NCI-H187 (cell line): ENCODE measurements at places on chromosomes 11 and 22.

GRCh38 chr11:34034053-34034452, 17.5 kb upstream of the CAPRIN1 start:
- DNase-seq = no peak

DNA sequence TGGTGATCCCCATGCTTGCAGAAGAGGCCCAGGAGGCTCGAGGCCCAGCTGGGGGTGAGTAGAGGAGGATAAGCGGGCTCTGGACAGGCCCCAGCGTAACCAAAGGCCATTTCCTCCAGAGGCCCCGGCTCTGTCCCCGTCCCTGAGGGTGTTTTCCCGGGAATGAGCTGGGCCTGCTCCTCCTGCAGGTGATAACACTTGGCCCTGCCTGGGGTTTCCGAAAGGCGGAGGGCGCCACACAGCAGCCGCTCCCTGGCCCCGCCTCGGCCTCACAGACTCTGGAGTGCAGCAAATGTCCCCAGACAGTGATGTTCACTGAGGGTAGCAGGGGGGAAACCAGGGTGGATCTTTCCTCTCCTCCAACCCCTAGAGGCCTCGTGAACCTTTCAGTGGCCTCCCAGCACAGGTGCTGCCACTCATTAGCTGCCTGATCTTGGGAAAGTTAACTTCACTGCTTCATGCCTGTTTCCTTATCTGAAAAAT, 10.5 kb upstream of the MGAT3 start:
- DNase-seq = no peak

DNA sequence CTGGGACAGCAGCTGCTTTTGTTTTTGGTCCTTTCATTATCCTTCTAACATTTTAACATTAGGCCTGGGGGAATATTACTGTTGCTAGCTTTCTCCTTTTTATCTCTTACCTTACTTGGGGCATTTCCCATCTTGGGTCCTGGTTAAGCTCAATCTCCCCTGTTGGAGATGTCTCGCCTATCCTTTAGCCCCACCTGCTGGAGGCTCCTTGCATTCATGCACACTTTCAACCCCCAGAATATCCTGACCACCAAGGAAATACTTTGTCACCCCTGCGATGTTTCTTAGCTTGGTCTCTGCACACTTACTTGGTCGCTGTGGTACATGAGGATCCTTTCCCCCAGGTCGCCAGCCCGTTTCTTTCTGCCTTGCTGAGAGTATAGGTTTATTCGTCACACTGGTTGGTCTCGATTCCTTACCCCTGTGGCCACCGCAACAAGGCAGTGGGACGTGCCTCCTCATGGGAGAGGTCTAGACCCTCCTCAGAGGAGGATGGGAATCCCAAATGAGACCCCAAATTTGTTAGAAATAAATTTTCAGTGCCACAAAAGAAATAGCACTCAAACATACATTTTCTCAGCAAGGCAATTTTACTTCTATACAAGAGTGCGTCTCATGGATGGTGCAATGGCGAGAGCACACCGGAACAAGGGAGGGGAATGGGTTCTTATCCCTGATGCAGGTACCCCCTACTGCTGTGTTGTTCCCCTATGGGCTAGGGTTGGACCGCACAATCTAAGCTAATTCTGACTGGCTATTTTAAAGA, 5.4 kb upstream of the TXN2 start:
- DNase-seq = no peak

DNA sequence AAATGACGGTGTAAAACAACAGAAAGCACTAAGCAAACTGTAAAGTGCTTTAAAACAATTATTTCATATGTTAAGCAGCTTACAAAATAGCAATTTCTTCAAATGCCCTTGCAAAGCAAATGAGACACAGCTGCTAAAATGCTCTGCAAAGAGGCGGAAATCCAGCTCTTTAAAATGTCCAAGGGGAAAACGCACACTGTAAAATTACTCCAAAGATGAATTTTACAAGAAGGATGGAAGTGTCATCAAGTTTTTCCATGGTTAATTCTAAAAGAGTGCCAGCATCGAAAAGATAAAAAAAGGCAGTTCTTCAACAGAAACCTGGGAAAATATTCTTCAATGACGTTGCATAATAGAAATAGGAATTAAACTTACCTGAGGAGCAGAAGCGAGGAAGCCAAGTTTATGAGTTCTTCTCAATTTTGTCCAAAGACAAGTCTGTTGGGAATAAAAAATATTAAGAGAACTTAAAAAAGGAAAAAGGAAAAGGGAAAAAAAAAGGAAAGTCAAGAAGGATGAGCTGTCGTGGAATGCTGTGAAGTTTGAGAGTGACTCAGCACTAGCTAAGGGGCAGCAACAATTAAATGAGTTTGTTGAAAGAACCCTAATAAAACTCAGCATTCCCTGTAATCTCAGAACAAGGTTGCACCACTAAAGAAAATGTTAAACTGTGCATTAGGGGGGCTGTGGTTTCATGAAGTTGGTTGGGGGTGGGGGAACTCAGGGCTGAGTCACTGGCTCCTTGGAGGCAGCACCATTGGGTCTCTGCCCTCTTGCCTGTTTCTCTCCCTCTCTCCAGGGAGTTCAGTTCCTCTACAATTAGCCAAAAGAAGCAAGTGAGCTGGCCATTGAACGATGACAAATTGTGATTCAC, 64.2 kb upstream of the BLID start:
- no peak for DNase-seq

- DNase-seq = no peak
Observed at GRCh38 chr11:116595305-116595880, 177.4 kb downstream of the BUD13 start.

- DNase-seq = no peak
Observed at GRCh38 chr11:110430267-110431050, 711 bp downstream of the FDX1 start.

GRCh38 chr22:25362883-25363240, 143.4 kb downstream of the CRYBB2 start:
- no peak for DNase-seq

- DNase-seq = no peak
Observed at GRCh38 chr11:2298131-2298794, 3.5 kb downstream of the C11orf21 start.

- no peak for DNase-seq
Observed at GRCh38 chr11:46537121-46537520, 56.7 kb downstream of the AMBRA1 start.

DNA sequence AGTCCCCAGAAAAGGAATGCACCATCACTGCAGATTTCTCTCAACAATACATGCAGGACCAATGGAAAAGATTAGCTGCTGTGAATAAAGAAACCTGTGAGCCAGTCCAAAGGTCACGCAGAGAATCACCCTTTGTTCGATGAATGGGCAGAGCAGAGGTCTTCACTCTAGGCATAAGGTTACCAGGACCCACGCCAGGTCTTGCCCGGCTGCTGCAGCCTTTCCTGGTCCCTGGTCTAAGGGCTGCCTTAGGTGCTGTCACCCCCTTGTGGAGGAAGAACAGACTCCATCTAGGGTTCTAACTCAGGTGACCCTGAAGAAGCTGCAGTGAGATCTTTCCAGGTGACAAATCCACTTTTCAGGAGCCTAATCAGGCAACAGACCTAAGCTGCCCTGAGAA, 29.0 kb upstream of the NAP1L4 start:
- no peak for DNase-seq

GRCh38 chr11:47155879-47156278, 20.8 kb downstream of the ARFGAP2 start:
- no peak for DNase-seq

DNA sequence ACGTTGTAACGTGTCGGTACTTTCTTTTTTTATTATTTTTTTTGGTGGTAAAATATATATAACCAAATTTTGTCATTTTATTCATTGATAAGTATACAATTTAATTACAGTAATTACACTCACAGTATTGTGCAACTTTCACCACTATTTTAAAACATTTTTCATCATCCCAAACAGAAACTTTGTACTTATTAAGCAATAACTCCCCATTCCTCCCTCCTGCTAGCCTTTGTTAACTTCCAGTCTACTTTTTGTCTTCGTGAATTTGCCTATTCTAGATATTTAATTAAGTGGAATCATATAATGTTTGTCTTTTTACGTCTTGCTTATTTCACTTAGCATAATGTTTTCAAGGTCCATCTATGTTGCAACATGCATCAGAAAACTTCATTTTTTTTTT, 58.5 kb downstream of the STIM1 start:
- DNase-seq = no peak

DNA sequence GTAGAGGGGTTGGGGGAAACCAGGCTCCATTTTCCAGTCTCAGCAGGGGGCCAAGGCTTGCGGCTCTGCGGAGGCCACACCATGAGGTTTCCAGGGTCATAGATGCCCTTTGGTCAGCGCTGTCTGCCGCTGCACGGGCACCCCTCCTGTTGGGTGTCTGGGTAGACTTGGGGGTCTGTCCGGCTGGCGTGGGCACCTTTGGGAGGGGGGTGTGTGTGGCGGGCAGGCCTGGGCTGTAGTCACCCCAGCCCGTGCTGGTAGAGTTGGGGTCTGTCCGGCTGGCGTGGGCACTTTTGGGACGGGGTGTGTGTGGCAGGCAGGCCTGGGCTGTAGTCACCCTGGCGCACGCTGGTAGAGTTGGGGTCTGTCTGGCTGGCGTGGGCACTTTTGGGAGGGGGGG, 18.6 kb downstream of the LSP1 start:
- DNase-seq = no peak

DNA sequence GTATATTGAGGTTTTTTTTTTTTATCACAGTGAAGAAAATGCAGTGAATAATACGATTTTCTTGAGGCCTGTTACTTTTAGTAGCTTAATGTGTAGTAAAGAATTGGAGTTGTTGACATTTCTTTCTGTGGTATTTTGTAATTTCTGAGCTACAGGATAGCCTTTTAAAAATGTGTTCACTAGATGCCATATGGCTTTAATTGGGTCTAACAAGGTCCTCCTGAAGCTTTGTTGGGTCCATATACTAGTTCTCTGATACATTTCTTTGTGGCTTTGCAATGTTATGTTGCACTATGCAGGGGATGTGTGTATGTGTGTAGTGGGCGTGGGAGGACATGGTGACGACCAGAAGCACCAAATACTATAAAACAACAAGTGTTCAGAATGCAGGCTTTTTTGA, 25.1 kb downstream of the FBXO7 start:
- no peak for DNase-seq

- DNase-seq = no peak
Observed at GRCh38 chr11:44883277-44883676, 67.4 kb downstream of the TP53I11 start.

GRCh38 chr11:100563541-100564280, 123.4 kb upstream of the ARHGAP42 start:
- DNase-seq = no peak

DNA sequence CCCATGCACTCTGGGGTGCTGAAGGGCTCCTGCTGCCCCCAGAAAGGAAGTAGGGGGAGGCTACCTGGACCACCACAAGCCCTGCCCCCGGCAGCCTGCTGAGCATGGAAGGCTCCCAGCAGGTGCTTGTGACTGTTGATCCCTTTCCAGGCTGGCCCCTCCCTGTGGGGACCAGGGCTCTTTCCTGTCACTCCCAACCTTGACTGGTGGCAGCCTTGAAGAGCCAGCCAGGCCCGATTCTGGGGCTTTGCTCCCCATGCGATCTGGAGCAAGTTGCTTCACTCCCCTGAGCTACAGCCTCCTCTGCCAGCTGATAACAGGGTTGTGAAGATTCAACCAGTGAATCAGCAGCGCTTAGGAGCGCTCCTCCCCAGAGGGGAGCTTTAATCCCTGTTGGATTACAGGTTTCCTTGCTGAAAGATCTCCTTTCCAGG, 4.6 kb upstream of the CST6 start:
- no peak for DNase-seq

DNA sequence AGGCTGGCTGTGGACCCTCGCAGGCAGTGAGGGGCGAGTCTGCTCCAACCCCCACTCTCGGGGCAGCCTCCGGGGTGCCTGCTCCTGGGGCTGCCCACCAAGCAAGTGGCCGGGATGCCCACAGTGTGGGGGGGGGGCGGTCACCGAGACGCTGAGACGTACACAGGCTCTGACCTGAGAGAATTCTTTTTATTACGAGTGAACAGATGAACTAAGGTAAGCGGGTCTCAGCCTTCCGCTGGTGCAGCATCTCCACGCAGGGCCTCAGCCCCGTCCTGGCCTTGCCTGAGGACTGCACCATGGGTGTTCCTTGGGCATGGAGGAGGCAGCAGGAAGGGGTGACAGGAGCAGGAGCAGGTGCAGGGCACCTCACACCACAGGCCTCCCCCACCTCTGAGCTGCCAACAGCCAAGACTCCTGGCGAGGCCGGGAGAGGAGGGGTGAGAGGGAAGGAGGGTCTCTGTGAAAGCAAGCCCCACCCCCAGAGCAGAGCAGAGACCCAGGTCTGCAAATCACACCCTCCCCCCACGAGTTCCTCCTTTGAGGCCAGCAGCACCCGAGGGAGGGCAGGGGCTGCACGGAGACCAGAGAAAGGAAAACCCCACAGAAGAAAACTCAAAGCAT, 17.2 kb downstream of the MOB2 start:
- DNase-seq = no peak

DNA sequence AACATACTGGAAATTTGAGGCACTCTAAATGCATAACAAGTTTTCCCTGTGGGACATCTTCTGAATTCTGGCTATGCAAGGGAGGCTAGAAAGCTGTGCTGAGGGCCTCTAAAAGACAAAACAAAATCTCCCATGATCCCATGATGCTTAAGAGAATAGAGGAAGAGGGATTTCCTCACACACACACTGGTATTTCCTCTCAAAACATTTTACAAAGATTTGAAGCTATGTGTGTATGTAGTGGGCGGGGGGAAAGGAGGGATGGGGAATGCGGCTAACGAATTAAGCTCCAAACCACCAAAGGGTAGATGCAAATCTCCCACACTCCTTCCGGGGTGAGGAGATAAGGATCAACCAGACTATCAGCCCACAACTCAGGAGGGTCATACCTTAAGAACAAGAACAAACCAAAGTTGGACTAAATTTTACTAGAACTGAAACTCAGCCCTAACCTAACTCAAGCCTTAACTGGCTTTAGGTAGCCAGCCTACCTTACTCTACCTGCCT, 6.0 kb downstream of the OR2AT4 start:
- no peak for DNase-seq

GRCh38 chr11:10701982-10702381, 8.4 kb upstream of the IRAG1 start:
- no peak for DNase-seq

GRCh38 chr22:44392446-44392921, 79.7 kb upstream of the SHISAL1 start:
- DNase-seq = no peak

DNA sequence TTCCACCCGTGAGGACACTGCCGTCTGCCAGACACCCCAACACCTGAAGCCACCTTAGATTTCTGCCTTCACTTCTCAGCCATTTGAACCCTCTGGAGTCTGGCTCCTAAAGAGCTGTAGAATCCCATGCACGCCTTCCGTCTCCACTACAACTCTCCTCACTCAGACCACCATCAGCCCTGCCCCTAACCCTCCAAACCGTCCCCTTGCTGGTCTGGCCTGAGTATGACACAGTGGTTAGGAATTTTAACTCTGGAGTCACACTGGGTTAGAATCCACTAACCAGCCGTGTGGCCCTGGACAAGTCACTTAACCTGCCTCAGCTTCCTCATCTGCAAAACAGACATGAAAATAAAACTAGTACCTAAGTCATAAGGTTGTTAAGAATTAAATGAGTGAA, 3.0 kb downstream of the CNIH2 start:
- DNase-seq = no peak

DNA sequence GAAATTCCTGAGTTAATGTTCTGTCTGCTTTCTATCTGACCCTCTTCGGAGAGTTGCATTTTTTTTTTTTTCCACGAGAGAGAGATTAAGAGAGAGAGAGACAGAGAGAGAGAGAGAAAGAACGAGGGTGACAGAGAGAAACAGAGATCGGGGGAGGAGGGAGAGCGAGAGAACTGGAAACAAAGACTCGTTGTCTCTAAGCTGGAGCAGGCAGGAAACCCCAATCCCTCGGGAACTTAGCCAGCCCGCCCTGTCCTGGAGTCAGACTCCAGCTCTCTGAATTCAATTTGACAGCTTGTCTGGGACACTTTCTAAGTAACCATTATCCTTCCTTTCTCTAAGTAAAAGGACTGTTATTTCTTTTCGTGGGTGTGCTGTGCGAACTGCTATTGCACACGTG, 76.9 kb downstream of the KCNJ1 start:
- no peak for DNase-seq
